A549 treated with dexamethasone at 1 μM for 4 hours (cell line): ENCODE measurements at places on chromosomes 7 and 10. TPM values are rescaled to one million over a fixed set of nuclear protein-coding genes. Genes with fewer than 3 reads are reported as not detected.

NPY gene
- total RNA-seq = not detected in 5 replicates

DNAH11 gene
- total RNA-seq = 0.25 to 0.75 TPM (median 0.35 TPM) in 5 replicates

SPDYE1 gene
- not detected in 5 replicates for total RNA-seq

TAS2R41 gene
- not detected in 5 replicates for total RNA-seq

ERCC6 gene
- 5.2 to 7.1 TPM (median 6.1 TPM) in 5 replicates for total RNA-seq

ZNF107 gene
- total RNA-seq = 2.4 to 3.9 TPM (median 3.4 TPM) in 5 replicates

ENKUR gene
- total RNA-seq = 0.26 to 0.39 TPM (median 0.30 TPM) in 5 replicates

ST8SIA6 gene
- total RNA-seq = 0.03 to 0.19 TPM (median 0.08 TPM) in 4 of 5 replicates, not detected in the other

VIPR2 gene
- 0.03 to 0.10 TPM (median 0.06 TPM) in 5 replicates for total RNA-seq

PDE1C gene
- 2.4 to 4.0 TPM (median 3.1 TPM) in 5 replicates for total RNA-seq

C10orf105 gene
- 0.02 TPM in 2 of 5 replicates, not detected in the others for total RNA-seq

CHAT gene
- not detected in 5 replicates for total RNA-seq

GPR15LG gene
- total RNA-seq = 0.21 TPM in 1 of 5 replicates, not detected in the others

PMPCB gene
- 58.7 to 72.4 TPM (median 62.8 TPM) in 5 replicates for total RNA-seq

CFAP70 gene
- total RNA-seq = 0.08 to 0.20 TPM (median 0.14 TPM) in 5 replicates

SH2D4B gene
- 0.05 to 0.19 TPM (median 0.07 TPM) in 5 replicates for total RNA-seq

SPDYE9 gene
- not detected in 5 replicates for total RNA-seq

HOXA13 gene
- 2.0 to 3.1 TPM (median 2.6 TPM) in 5 replicates for total RNA-seq

C7orf33 gene
- not detected in 5 replicates for total RNA-seq

LIPA gene
- 43.9 to 52.4 TPM (median 47.2 TPM) in 5 replicates for total RNA-seq

TET1 gene
- total RNA-seq = 0.49 to 0.82 TPM (median 0.71 TPM) in 5 replicates

PTPRE gene
- 3.4 to 6.2 TPM (median 5.4 TPM) in 5 replicates for total RNA-seq

C10orf67 gene
- 0.06 to 0.09 TPM (median 0.07 TPM) in 3 of 5 replicates, not detected in the others for total RNA-seq

PNLIPRP3 gene
- total RNA-seq = 0.04 TPM in 2 of 5 replicates, not detected in the others

SAP25 gene
- 0.32 to 0.66 TPM (median 0.38 TPM) in 4 of 5 replicates, not detected in the other for total RNA-seq

PROSER2 gene
- total RNA-seq = 30.6 to 35.9 TPM (median 33.1 TPM) in 5 replicates

CPA2 gene
- 0.09 to 0.21 TPM (median 0.15 TPM) in 3 of 5 replicates, not detected in the others for total RNA-seq

SORBS1 gene
- 0.38 to 0.84 TPM (median 0.66 TPM) in 5 replicates for total RNA-seq

FGFBP3 gene
- total RNA-seq = 2.1 to 2.4 TPM (median 2.3 TPM) in 5 replicates

CDC14C gene
- total RNA-seq = not detected in 5 replicates

YWHAG gene
- 215 to 254 TPM (median 243 TPM) in 5 replicates for total RNA-seq

CALD1 gene
- total RNA-seq = 153 to 255 TPM (median 221 TPM) in 5 replicates

CPA4 gene
- 3.7 to 6.3 TPM (median 4.6 TPM) in 5 replicates for total RNA-seq

FAM131B gene
- 0.25 to 0.38 TPM (median 0.34 TPM) in 5 replicates for total RNA-seq

H2BK1 gene
- total RNA-seq = not detected in 5 replicates

GIMAP8 gene
- total RNA-seq = not detected in 5 replicates

ABCA13 gene
- 0.01 to 0.06 TPM (median 0.05 TPM) in 5 replicates for total RNA-seq

CCL24 gene
- total RNA-seq = not detected in 5 replicates

TAS2R3 gene
- 0.10 TPM in 1 of 5 replicates, not detected in the others for total RNA-seq

CREB5 gene
- total RNA-seq = 3.5 to 5.9 TPM (median 4.4 TPM) in 5 replicates
